Omental fat pad (tissue), 4 donors: ENCODE measurements at places on chromosomes 5 and 9. TPM values are rescaled to one million over a fixed set of nuclear protein-coding genes. Genes with fewer than 3 reads are reported as not detected.

GRCh38 chr5:1217596-1218206, 7.5 kb upstream of the SLC6A18 start:
- DNase-seq, result no peak

GRCh38 chr5:39453606-39454005, 28.8 kb upstream of the DAB2 start:
- DNase-seq, result no peak

- DNase-seq, result no peak
These were observed 72.1 kb upstream of the ZNF618 start for GRCh38 chr9:113803811-113804589.

The PRRX2 gene
- 7.3 TPM for total RNA-seq

The MEF2C gene
- 25.4 TPM for total RNA-seq

The INSYN2B gene
- total RNA-seq, result 1.4 TPM

DNA sequence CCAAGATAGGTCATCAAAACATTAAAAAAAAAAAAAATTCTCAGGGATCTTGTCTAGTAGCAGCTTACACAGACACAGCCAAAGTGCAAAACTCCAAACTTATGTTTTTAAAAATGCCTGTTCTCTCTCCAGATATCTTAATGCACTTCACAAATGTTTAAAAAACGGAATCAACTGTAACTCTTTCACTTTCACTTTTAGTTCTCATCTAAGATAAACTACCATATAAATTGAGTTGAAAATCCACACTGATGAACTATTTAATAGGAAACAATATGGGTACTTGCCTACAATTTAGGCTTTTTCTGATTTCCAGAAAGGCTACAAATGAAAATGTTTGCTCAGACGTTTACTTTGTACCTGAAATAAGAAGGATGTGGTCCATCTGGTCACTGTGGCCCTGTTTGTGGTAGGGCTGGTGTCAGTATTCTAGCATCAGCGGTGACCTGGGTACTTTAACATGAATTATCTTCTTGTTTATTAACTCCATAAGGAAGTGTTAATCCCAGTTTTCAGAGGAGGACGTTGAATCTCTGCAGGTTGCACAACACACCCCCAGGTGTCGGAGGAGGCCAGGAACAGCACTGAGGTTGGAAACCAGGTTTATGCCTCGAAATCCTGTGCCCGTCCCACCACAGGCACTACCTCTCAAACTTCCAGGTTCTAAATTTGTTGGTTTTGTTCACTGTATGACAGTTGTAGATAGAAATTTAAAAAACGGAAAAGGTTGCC, 13.3 kb upstream of the LPCAT1 start:
- DNase-seq, result no peak

- DNase-seq, result no peak
These were observed 58.0 kb upstream of the JAK2 start for GRCh38 chr9:4927043-4927471.

- no peak for DNase-seq
These were observed 187.3 kb upstream of the TLE4 start for GRCh38 chr9:79384501-79384900.

GRCh38 chr5:96657068-96657467, 5.1 kb upstream of the CAST start:
- no peak for DNase-seq

The SH3TC2 gene
- 8.4 TPM for total RNA-seq

The RNF180 gene
- total RNA-seq, result 9.8 TPM

The SH3GL2 gene
- total RNA-seq, result 0.24 TPM

GRCh38 chr5:113052041-113052795, 75.6 kb downstream of the DCP2 start:
- no peak for DNase-seq

DNA sequence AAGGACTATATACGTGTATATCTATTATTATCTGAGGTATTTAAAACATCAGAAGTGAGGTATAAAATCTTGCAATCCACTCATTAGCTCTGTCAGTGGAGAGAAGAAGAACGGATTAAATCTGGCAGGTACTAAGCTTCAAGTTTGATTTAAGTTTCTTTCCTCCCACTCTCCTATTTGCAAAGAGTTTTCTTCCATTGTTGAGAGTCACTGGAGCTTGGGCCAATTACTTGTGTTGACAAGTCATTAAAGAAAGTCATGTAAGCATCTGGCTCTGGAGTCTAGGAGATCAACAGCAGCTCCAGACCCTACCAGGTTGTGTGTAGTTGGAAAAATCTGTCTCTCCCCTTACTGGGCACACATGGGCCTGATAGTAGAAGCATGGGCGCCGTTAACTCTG, 476.8 kb upstream of the SMARCA2 start:
- DNase-seq, result no peak

- DNase-seq, result no peak
These were observed at the start of gene TRIM14 for GRCh38 chr9:98118640-98119601. TSS of gene TRIM14 (minus strand) at chr9:98119222. CDS start at chr9:98119188, 34 bp downstream.

GRCh38 chr9:74496819-74497747, at the start of gene RORB:
TSS of gene RORB (plus strand) at chr9:74497335. CDS start at chr9:74497977, 642 bp downstream.
- no peak for DNase-seq

GRCh38 chr5:119808474-119808873, 179.1 kb downstream of the FAM170A start:
- DNase-seq, result no peak

DNA sequence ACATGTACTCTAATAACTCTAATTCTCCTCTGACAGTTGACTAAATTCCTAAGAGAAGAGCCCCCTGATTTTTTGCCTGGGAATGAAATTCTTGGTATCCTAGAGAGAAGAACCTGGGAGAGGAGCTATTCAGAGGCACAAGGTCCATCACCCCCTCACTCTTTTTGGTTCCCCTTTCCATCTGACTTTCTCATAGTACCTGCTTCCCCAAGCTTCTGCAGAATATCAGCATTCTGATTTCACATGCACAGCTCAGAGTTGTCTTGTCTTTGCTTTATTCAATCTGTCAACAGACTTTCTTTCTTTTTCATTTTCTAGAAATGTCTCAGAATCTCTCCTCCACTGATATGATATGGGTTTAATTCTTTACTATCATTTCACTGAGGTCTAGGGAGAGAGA, 141.5 kb upstream of the FBXL17 start:
- no peak for DNase-seq

The PCA3 gene
- not detected for total RNA-seq

GRCh38 chr5:129141696-129142095, 47.1 kb downstream of the ISOC1 start:
- no peak for DNase-seq

DNA sequence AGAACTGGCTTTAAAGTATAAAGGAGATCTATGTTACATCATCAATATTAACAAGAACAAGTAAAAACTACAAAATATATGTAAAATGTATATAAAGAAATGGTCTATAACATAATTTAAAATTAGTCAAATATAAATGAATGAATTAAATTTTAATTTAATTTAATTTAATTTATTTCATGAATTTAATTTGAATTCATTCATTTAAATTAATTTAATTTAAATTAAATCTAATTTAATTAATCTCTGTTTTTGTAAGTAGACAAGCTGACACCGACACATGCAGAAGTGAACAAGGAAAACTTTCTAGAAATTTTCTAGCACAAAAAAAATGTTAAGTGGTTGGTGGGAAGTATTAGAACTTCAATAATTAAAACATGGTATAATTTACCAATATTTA, 10.8 kb upstream of the PRDM9 start:
- DNase-seq, result no peak

The TAF11L13 gene
- not detected for total RNA-seq

The PAEP gene
- not detected for total RNA-seq

The PTGER4 gene
- 51.1 TPM for total RNA-seq

The CLIC3 gene
- total RNA-seq, result 3.0 TPM

DNA sequence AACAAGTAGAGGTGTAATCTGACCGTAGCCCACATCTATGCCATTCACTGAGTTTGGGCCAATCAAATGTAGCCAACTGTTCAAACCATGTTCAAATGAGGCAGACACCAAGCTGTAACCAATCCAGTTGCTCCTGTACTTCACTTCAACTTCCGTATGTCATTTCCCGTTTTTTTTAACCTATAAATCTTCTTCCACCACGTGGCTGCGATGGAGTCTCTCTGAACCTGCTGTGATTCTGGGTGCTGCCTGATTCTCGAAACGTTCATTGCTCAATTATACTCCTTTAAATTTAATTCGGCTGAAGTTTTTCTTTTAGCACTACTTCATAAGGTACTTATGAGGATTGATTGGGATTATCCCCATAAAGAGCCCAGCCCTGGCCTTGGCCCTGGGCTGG, 179.7 kb downstream of the PIK3R1 start:
- DNase-seq, result no peak

DNA sequence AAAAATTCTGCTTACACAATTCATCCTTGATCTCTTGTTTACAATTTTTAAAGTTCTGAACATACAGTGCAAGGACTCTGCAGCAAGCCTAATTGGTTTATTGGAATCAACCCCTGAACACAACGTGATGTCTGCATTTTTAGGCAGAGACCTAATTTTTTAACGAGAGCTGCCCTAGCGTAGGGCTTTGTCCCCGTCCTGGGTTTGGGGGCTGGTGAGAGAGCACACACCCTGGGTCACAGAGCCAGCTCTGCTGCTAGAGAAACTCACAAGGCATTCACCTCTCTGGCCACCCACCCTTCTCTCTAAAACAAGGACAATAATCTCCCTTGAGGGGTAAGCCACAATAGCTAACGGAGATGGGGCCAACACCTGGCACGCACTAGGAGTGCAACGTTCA, 28.2 kb downstream of the SH3PXD2B start:
- DNase-seq, result no peak

DNA sequence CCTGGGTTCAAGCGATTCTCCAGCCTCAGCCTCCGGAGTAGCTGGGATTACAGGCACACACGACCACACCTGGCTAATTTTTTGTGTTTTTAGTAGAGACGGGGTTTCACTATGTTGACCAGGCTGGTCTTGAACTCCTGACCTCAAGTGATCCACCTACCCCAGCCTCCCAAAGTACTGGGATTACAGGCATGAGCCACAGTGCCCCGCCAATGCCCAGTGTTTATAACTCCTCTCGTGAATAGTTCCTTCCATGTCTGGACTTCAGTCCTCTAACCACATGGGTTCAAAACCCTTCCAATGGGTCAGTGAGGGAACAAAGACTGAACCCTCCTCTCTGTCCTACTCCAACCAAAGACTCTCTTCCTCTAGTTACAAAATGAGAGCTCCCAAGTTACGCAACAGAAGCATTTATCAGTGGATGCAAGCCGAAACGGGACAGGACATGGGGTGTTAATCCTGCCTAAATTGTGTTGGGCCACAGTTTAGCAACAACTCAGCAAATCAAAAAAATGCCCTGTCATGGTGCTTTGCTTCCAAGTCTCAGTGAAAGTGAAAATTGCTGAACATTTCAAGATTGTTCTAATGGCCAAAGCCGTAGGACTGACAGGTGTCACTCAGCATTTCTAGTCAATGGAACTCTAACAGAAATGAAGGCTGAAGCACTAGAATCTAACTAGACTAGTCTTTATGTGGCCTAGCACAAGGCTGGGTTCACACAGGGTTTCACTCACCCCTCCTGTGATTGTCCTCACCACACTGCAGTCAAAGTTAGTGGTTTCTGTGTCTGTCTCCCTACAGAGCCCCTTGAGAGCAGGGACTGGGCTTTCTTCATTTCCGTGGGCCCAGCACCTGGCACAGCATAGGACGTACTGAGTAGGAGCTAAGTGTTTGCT, 3.2 kb upstream of the TMEM245 start:
- no peak for DNase-seq

GRCh38 chr5:117623042-117623805, 1048.6 kb upstream of the SEMA6A start:
- no peak for DNase-seq
